ENCODE measurements at places on chromosomes 16 and 17.

DNA sequence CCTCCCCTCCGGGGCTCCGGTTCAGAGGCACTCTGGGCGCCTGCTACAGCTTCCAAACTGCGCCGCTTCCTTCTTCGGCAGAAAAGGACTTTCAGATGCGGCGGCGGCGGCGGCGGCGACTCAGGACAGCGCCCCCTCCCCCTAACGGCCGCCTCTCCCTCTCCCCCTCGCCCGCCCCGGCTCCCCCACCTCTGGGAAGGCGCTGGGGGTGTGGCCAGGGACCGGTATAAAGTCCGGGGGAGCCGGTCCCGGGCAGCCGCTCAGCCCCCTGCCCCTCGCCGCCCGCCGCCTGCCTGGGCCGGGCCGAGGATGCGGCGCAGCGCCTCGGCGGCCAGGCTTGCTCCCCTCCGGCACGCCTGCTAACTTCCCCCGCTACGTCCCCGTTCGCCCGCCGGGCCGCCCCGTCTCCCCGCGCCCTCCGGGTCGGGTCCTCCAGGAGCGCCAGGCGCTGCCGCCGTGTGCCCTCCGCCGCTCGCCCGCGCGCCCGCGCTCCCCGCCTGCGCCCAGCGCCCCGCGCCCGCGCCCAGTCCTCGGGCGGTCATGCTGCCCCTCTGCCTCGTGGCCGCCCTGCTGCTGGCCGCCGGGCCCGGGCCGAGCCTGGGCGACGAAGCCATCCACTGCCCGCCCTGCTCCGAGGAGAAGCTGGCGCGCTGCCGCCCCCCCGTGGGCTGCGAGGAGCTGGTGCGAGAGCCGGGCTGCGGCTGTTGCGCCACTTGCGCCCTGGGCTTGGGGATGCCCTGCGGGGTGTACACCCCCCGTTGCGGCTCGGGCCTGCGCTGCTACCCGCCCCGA is at the start of gene IGFBP4:
Gene IGFBP4 (plus strand): TSS at position 255 of the 792 bp plus-strand sequence. CDS start 286 bp downstream, at position 541.
- H3K4me3 ChIP-seq: peak within 1 kb of the TSS; percentile 83
- peak within 1 kb of the TSS; percentile 83 for H3K27ac ChIP-seq

DNA sequence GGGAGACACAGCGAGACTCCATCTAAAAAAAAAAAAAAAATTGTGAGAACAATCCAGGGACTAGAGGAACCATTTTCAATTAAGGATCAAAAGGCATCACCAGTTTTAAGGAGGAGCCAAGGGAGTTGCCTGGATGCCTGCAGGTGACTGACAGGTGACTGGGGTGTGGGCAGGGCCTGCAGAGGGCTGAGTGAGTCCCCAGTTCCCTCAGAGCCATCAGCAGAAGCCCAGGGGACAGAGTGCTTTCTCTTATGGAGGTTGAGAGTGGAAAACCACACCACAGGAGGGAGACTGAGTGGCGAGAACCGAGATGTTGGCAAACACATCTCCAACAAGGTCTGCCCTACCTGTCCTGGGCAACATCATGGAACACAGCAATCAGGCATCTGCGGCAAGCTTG is 27.1 kb upstream of the CREBBP start:
- H3K27ac ChIP-seq: no peak overlapping the region
- no peaks in the 10 kb centered on the region for H3K27me3 ChIP-seq
- H3K4me1 ChIP-seq: no peaks in the 10 kb centered on the region
- H3K4me3 ChIP-seq: no peak overlapping the region

DNA sequence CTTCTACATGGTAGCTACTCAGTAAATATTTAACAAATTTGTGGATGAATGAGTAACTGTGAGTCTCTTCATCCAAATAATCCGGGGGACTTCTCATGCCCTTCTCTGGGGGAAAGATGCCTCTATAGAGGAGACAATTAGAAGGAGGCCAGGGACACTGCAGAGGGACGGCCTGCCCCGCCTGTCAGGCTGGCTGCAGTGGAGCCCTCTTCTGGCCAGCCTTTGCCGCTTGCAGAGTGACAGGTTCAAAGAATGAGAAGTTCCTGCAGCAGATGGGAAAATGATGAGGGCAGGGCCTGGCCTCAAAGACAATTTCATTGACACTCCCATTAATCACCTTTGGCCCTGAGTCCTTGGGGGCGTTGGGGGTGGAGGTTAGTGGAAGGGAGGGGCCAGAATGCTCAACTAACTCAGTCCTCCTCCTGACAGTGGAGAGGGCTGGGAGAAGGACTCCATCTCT is 339.0 kb downstream of the MAF start:
- no peaks in the 10 kb centered on the region for H3K36me3 ChIP-seq
- no peaks in the 10 kb centered on the region for H3K4me1 ChIP-seq
- no peak for DNase-seq
- no peak overlapping the region for H3K27ac ChIP-seq

- no peak within 1 kb of the TSS for H3K27ac ChIP-seq
- DNase-seq: no peak
- H3K27me3 ChIP-seq: peaks cover 14% of the 10 kb centered on the region
- peaks cover 36% of the 10 kb centered on the region for H3K4me1 ChIP-seq
- peak within 1 kb of the TSS; percentile 68 for H3K4me3 ChIP-seq
Measured at GRCh38 chr16:51150888-51151320, at the start of gene SALL1. Gene SALL1, minus strand, starts transcription at chr16:51151270. Its CDS starts 29 bp downstream, at chr16:51151241.

- H3K4me3 ChIP-seq: no peak overlapping the region
- H3K36me3 ChIP-seq: peaks cover 51% of the 10 kb centered on the region
- no peak for DNase-seq
Measured at GRCh38 chr17:35011671-35012216, 31.4 kb downstream of the LIG3 start.

- H3K4me1 ChIP-seq: peaks cover 64% of the 10 kb centered on the region
- H3K27me3 ChIP-seq: no peaks in the 10 kb centered on the region
- H3K36me3 ChIP-seq: peaks cover 9% of the 10 kb centered on the region
- H3K4me3 ChIP-seq: peak overlapping the region; percentile 87
- peak overlapping the region; percentile 49 for H3K27ac ChIP-seq
Measured at GRCh38 chr17:61402978-61403800, 3.5 kb downstream of the TBX2 start.

DNA sequence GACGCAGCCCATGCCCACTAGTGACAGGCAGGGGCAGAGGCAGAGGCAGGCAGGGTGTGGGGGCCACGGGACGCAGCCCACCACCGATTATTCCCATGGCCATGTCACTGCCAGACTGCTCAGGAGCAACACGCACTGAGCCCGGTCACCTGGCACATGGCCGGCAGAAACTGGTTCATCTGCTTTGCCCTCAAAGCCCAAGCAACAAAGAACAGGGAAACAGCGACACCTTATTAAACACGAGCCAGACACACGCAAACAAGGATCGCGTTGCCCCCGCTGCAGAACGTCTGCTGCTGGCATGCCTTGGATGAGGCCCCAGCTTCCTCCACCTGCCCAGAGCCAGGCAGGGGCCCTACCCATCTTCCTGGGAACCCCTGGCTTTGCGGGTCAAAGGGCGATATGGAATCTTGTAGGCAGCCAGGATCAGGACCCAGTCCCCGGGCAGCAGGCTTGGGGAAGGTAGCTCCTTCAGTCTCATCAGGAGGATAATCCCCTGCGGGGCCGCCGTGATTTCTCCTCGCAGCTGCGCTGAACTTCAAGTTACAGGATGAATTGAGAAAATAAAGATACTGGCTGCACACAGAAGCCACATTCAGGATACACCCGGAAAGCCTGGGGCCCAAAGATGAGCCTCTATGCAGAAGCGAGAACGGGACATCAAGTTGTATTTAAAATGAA is 4.8 kb downstream of the TBC1D16 start:
- no peaks in the 10 kb centered on the region for H3K27me3 ChIP-seq
- H3K4me3 ChIP-seq: no peak overlapping the region
- no peak overlapping the region for H3K27ac ChIP-seq
- H3K36me3 ChIP-seq: no peaks in the 10 kb centered on the region
- H3K4me1 ChIP-seq: peaks cover 33% of the 10 kb centered on the region

DNA sequence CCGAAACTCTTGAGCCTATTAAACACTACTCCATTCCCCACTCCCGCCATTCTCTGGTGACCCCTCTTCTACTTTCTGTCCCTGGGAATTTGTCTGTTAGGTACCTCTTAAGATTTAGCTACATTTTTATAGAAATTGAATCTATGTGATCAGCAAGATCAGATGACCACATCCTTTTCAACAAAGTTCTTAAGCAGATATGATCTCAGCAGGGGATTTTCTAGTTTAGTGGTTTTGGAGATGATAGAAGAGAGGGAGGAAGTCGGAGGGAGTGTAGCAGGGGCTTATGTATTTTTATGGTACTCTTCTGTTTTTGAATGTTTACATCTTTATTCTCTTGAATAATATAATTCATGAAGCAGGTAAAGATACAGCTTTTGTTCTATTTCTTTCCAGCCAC is 40.8 kb downstream of the RPA1 start:
- DNase-seq: no peak
- H3K4me3 ChIP-seq: no peak overlapping the region
- H3K27ac ChIP-seq: no peak overlapping the region
- no peaks in the 10 kb centered on the region for H3K27me3 ChIP-seq

GRCh38 chr16:67001726-67002125 is 13.3 kb downstream of the CES4A start:
- no peak overlapping the region for H3K4me3 ChIP-seq
- DNase-seq: no peak
- H3K4me1 ChIP-seq: peaks cover 10% of the 10 kb centered on the region
- no peaks in the 10 kb centered on the region for H3K27me3 ChIP-seq
- no peaks in the 10 kb centered on the region for H3K36me3 ChIP-seq
- no peak overlapping the region for H3K27ac ChIP-seq

GRCh38 chr17:21370430-21370829 is 5.7 kb upstream of the KCNJ12 start:
- DNase-seq: no peak
- no peaks in the 10 kb centered on the region for H3K27me3 ChIP-seq
- peaks cover 20% of the 10 kb centered on the region for H3K4me1 ChIP-seq
- no peak overlapping the region for H3K4me3 ChIP-seq
- no peaks in the 10 kb centered on the region for H3K36me3 ChIP-seq

DNA sequence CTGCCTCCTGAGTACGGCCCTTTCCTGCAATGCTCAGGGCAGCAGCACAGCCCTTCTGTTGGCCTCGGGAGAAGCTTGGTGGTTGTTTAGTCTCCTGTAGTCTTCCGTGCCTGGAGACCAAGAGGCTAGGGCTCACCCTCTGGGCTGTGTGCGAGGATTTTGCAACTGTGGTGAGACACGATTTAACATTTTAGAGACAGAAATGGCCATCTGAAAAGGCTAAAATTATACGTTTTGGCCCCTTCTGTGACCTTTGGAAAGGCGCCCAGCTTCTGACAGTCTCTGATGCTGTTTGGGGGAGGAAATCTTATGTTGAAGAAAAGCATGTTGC is 33.1 kb downstream of the FOXL1 start:
- H3K27me3 ChIP-seq: no peaks in the 10 kb centered on the region
- H3K4me3 ChIP-seq: peak overlapping the region; percentile 11
- DNase-seq: no peak
- H3K36me3 ChIP-seq: no peaks in the 10 kb centered on the region

DNA sequence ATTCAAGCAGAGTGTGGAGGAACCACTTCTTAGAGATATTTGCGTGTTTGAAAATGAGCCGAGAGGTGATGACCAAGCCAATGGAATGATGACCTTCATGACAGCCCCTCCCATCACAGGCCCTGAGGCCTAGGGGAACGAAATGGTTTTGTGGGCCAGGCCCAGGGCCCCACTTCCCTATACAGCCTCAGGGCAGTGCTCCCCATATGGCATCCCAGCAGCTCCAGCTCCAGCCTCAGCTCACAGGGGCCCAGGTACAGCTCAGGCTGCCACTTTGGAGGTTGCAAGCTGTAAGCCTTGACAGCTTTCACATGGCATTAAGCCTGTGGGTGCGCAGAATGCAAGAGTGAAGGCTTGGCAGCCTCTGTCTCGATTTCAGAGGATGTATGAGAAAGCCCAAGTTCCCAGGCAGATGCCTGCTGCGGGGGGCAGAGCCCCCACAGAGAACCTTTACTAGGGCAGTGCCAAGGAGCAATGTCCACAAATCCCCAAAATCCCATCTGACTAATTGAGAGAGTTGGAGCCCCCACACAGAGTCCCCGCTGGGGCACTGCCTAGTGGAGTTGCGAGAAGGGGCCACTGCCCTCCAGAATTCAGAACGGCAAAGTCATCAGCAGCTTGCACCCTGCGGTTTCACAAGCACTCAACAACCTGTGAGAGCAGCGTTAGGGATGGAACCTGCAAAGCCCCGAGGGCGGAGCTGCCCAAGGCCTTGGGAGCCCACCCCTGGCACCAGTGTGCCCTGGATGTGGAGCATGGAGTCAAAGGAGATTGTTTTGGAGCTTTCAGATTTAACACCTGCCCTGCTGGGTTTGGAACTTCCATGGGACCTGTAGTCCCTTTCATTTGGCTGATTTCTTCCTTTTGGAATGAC is 21.2 kb downstream of the CHMP6 start:
- DNase-seq: no peak
- no peak overlapping the region for H3K4me3 ChIP-seq
- H3K4me1 ChIP-seq: peaks cover 9% of the 10 kb centered on the region
- no peaks in the 10 kb centered on the region for H3K27me3 ChIP-seq
- no peak overlapping the region for H3K27ac ChIP-seq

DNA sequence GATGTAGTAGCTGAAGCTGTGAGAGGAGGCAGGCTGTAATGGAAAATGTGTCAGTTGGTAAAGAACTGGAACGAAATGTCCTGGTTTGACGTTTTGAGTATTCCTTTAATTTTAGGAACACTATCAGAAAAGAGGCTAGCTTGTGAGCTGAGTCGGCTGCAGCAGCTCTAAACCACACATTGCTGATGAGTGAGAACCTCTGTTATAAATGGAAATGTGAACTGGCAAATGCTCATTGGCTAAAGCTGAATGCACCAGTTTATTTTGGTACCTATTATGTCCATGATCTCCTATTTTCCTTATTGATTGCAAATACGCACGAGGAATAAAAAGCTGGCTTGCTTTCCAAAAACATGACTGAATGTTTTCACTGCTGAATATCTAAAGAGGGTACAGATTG is 11.0 kb upstream of the WIPI1 start:
- H3K27ac ChIP-seq: peak overlapping the region; percentile 53
- H3K36me3 ChIP-seq: no peaks in the 10 kb centered on the region
- DNase-seq: no peak

DNA sequence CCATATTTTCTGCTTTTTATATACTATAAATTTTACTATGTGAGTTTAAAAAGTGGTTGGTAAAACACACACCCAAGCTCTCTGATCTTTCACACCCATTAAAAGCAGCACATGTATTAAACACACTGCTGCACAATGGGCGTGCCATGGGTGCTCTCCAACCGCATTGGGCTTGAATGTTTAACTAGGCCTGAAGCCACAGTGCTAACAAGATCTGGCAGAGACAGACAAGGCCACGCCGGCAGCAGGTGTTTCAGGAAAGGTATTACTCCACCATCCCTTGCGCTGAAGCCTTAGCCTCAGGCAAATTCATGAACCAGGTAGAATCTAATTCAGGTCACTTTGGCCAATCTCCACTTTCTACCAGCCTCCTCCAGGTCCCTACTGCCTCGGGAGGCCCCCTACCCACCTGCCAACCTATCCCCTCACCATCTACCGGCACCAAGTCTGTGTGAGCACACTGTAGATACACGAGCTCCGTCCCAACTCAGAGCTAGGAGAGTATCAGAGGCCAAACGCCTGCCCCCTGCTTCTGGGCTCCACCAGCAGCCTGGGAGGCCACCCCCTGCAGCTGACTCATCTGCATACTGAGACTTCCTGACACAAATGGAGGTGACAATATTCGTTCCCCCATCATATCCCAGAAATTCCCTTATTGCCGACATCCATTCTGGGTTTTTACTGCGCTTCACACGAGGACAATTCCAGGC is 95.0 kb downstream of the ADCY9 start:
- peaks cover 23% of the 10 kb centered on the region for H3K4me1 ChIP-seq
- H3K27ac ChIP-seq: peak overlapping the region; percentile 30
- H3K27me3 ChIP-seq: no peaks in the 10 kb centered on the region
- no peak for DNase-seq

Measured in thoracic aorta (tissue), 2 donors.